Activated CD4-positive, alpha-beta T cell treated with anti-CD3 and anti-CD28 coated beads, Interleukin-2, amount 10 ng/mL, durations not matched to agents 7 days and 5 days (primary cell): ENCODE measurements at places on chromosomes 3 and 15. TPM values are rescaled to one million over a fixed set of nuclear protein-coding genes. Genes with fewer than 3 reads are reported as not detected.

Gene MEX3B
- total RNA-seq, result 0.99 TPM

Gene TLR9
- 0.65 TPM for total RNA-seq

Gene ARHGEF26
- 0.06 TPM for total RNA-seq

DNA sequence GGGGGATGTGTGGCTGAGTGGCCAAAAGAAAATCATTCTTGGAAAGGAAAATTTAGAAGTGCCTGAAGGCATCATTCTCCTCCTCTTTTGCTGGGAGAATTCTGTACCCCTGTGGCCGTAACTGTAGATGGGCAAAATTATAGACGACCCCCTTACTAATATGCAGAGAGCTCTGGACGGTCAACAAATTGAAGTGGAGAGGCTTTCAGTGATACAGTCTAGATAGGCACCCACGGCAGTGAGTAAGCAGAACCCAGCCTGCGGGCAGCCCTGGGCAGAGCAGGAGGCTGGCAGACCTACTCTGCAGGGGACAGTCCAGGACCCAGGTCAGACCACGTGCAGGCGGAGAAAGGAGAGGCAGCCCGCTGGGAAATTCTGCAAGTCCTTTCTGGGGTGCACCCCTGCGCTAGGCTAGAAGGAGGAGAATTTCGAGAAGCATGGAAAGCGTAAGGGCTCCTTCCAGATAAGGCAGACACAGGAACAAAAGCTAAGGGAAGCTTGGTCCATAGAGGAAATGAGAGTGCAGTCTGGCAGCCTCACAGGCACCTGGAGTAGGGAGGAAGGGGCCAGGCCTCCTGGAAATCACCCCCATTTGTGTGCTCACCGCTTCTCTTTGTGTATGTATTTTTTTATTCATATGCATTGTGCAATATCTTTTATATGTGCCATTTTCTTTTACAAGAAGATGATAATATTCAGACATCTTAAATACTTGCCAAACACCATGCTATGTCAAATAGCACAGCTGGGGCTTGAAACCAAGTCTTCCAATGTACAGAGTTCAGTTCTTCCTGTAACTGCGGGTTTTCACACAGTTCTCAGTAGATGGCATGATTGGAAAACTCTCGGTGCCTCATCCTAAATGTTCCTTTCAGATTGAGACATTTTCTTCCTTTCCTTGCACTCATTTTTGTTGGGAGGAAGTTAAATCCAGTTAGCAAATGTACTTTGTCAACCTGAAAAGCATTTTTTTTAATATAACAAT is 40.2 kb downstream of the LRRK1 start:
- H3K4me1 ChIP-seq, result no peaks in the 10 kb centered on the region
- no peak overlapping the region for H3K4me3 ChIP-seq
- peaks cover 42% of the 10 kb centered on the region for H3K27me3 ChIP-seq
- no peak overlapping the region for H3K27ac ChIP-seq

DNA sequence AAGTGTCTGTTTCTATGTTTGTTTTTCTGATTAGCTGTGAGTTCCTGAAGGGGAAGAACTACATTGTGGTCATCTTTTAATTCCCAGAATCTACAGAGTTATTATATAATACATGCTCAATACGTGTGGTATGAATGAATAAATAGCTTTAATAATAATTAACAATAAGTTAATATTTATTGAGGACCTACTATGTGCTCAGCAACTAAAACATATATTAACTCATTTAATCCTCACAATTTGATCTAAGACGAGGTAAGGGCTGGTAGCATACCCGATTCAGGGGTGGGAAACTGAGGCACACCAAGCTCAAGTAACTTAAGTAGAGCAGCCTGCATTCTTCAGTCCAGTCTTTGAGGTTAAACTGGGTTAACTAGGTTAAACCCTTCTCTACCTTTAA is 553.8 kb downstream of the FOXP1 start:
- H3K27me3 ChIP-seq, result no peaks in the 10 kb centered on the region
- DNase-seq, result no peak
- peaks cover 74% of the 10 kb centered on the region for H3K36me3 ChIP-seq
- peaks cover 64% of the 10 kb centered on the region for H3K4me1 ChIP-seq

Gene PPP1R14D
- total RNA-seq, result not detected

Gene DENND6A
- 28.1 TPM for total RNA-seq

- no peak overlapping the region for H3K4me3 ChIP-seq
- peaks cover 6% of the 10 kb centered on the region for H3K4me1 ChIP-seq
- H3K27me3 ChIP-seq, result no peaks in the 10 kb centered on the region
- no peak overlapping the region for H3K27ac ChIP-seq
- H3K36me3 ChIP-seq, result no peaks in the 10 kb centered on the region
- no peak for DNase-seq
These were observed 885.9 kb downstream of the FHIT start for GRCh38 chr3:60365360-60365759.

- H3K27ac ChIP-seq, result no peak overlapping the region
- H3K27me3 ChIP-seq, result peaks cover 13% of the 10 kb centered on the region
- no peaks in the 10 kb centered on the region for H3K4me1 ChIP-seq
- no peak overlapping the region for H3K4me3 ChIP-seq
- no peaks in the 10 kb centered on the region for H3K36me3 ChIP-seq
These were observed 90.0 kb downstream of the GAP43 start for GRCh38 chr3:115713284-115713683.

- DNase-seq, result no peak
- H3K27ac ChIP-seq, result no peak overlapping the region
- no peak overlapping the region for H3K4me3 ChIP-seq
- H3K4me1 ChIP-seq, result peaks cover 25% of the 10 kb centered on the region
These were observed 3.1 kb upstream of the TRA2B start for GRCh38 chr3:185940951-185941350.

Gene MRAS
- total RNA-seq, result not detected

GRCh38 chr15:23416349-23417276 is 30.4 kb downstream of the GOLGA6L2 start:
- H3K36me3 ChIP-seq, result no peaks in the 10 kb centered on the region
- H3K27ac ChIP-seq, result no peak overlapping the region
- H3K4me1 ChIP-seq, result no peaks in the 10 kb centered on the region
- DNase-seq, result no peak
- no peak overlapping the region for H3K4me3 ChIP-seq
- H3K27me3 ChIP-seq, result no peaks in the 10 kb centered on the region

GRCh38 chr15:62636823-62637573 is 405.5 kb upstream of the TPM1 start:
- H3K27me3 ChIP-seq, result peaks cover 5% of the 10 kb centered on the region
- DNase-seq, result no peak
- H3K36me3 ChIP-seq, result no peaks in the 10 kb centered on the region
- peaks cover 2% of the 10 kb centered on the region for H3K4me1 ChIP-seq

- H3K27me3 ChIP-seq, result peaks cover 7% of the 10 kb centered on the region
- H3K27ac ChIP-seq, result no peak overlapping the region
- no peaks in the 10 kb centered on the region for H3K36me3 ChIP-seq
- no peak overlapping the region for H3K4me3 ChIP-seq
These were observed 64.2 kb upstream of the ARL8B start for GRCh38 chr3:5057857-5058324.

- DNase-seq, result no peak
- H3K27ac ChIP-seq, result no peak overlapping the region
- peaks cover 23% of the 10 kb centered on the region for H3K4me1 ChIP-seq
- H3K4me3 ChIP-seq, result no peak overlapping the region
These were observed 119.8 kb upstream of the LIPC start for GRCh38 chr15:58312031-58312430.

DNA sequence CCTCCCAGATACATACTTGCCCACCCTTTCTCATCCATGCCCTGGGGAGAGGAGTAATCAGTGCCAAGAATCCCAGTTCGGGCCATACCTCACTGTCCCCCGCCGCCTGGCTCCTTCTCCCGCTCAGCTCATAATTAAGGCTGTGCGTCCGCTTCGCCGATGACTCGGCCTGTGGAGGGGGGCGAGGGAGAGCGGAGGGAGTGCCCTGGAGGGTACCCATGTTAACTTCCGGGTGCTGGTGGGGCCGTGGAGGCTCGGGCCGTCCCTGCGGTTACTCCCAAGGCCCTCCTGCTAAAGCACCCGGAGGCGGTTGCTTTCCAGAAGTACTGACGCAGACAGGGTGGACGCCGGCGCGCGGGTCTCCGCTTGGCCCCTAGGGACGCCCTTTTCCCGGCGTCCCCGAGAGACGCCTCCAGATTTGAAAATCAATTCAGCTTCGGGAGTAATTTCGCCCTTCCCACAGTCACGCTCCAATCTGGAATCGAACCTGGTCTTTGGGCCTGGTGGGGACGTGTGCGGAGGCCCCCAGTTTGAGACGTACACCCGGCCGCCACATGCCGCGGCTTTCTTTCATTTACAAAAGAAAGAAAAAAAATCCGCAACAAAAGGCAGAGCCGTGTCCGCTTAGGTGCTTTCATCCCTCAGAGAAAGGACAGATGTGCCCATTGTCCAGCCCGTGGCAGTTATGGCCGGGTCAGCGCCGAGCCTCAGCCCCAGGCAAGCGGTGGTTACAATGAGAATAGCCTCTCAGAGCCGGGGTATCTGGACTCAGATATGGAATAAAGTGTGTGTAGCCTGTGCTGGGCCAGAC is 1.0 kb upstream of the ONECUT1 start:
- H3K4me1 ChIP-seq, result peaks cover 16% of the 10 kb centered on the region
- no peak overlapping the region for H3K27ac ChIP-seq
- H3K36me3 ChIP-seq, result peaks cover 4% of the 10 kb centered on the region
- H3K4me3 ChIP-seq, result peak overlapping the region; percentile 58
- peaks cover 91% of the 10 kb centered on the region for H3K27me3 ChIP-seq

Gene FRMD4B
- total RNA-seq, result 6.9 TPM

GRCh38 chr15:58451826-58452225 is 20.0 kb downstream of the LIPC start:
- no peaks in the 10 kb centered on the region for H3K36me3 ChIP-seq
- H3K27ac ChIP-seq, result no peak overlapping the region
- no peaks in the 10 kb centered on the region for H3K27me3 ChIP-seq
- H3K4me1 ChIP-seq, result peaks cover 23% of the 10 kb centered on the region

- no peak for DNase-seq
- H3K27me3 ChIP-seq, result no peaks in the 10 kb centered on the region
- no peak overlapping the region for H3K27ac ChIP-seq
- H3K36me3 ChIP-seq, result no peaks in the 10 kb centered on the region
- H3K4me1 ChIP-seq, result no peaks in the 10 kb centered on the region
These were observed 98.1 kb downstream of the LRRK1 start for GRCh38 chr15:101017093-101017754.

DNA sequence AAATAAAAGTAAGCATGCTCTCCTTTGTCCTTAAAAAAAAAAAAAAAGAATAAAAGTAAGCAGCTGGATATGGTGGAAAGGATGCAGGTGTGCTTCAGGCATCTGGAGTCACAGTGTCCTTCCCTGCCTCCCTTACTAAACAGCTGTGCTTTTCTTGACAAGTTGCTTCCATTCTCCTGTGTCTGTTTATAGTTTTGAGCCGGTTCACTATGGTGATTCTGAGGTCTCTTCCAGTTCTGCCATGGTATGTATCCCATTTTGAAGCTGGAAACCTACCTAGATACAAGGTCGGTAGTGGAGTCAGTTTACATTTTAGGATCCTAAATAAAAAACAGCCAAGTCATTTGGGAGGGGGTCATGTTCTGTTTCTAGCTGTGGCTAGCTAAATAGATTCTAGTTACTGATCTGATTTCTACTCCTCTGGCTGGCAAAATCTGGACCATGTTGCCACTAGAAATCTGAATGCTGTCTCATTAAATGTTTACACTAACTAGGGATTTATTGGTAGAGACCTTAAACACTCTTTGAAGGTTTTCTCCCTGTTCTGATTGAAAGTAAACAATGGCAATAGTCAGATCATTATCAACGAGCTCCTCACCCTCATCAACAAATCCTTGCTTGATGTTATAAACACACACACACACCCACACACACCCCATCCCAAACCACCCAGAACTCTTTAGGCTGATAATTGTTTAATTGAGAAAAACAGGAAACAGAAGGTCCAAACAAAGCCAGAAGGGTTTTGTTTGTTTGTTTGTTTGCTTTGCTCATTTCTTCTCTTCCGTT is 7.9 kb downstream of the TNFSF10 start:
- peaks cover 93% of the 10 kb centered on the region for H3K4me1 ChIP-seq
- H3K27ac ChIP-seq, result peak overlapping the region; percentile 80
- no peak for DNase-seq
- H3K27me3 ChIP-seq, result no peaks in the 10 kb centered on the region
- peaks cover 83% of the 10 kb centered on the region for H3K36me3 ChIP-seq

DNA sequence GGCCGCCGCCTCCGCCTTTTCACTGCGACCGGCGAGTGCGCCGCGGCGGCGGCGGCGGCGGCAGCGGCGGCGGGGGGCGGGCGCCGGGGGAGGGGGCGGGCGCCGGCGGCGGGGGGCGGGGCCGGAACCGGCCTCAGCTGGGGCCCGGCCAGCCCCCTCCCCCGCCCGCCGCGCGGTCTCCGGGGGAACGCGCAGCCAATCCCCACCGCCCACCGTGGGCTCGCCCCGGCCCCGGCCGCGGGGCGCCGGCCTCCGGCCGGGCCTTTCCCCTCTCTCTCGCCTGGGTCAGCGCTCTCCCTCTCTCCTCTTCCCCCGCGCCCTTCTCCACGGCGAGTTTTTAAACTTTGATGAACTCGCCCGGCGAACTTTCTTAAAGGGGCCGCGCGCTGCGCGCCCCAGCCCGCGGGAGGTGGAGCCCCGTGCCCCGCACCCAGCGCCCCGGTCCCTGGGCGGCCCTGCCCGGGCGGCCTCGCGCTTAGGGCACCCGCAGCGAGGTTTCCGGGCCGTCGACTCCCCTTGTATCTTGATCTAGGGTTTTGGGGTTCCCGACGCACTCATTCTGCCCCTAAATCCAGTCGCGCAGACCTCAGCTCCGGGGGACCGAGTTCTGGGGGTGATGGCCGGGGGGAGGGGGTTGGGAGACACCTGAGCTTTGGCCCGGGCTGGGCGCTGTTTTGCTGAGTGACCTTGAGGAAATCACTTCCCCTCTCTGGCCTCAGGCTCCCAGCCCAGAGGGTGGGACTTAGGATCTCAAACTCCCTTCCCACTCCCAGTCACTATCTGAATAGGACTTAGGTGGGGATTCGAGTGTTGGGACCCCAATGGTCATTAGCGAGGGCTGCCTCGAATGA is at the start of gene RBPMS2:
Gene RBPMS2, minus strand, starts transcription at position 39 of the 851 bp plus-strand sequence. CDS start 270 bp downstream, outside the sequence.
- peaks cover 72% of the 10 kb centered on the region for H3K27me3 ChIP-seq
- H3K4me3 ChIP-seq, result peak within 1 kb of the TSS; percentile 62
- H3K27ac ChIP-seq, result no peak within 1 kb of the TSS

DNA sequence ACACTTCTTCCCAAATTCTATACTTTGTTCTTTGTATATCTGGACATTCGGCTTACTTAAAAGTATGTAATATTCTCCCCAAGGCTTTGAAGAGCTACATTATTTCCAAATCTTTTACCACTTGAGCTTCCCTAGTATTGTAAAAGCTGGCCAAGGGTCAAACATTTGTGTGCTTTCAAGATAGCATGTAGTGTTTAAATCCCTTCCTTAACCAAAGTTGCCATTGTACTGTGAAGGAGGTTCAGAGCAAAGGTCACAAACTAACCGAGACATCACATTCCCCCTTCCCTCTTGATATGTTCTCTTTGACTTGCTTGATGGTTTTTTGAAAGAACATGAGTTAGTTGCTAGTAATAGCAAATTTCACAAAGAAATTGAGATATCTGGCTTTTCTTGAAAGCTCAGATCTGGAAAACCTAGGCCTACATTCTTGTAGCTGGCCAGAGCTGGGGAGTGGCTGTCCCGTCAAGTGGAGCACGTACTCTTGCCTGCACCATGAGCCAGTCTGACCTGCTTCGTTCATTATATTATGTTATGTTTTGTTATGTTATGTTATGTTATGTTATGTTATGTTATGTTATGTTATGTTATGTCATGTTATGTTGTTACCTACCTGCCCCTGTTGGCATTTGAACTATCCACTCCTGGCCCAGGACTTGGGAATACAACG is 60.2 kb downstream of the FILIP1L start:
- H3K36me3 ChIP-seq, result no peaks in the 10 kb centered on the region
- DNase-seq, result no peak
- no peaks in the 10 kb centered on the region for H3K27me3 ChIP-seq
- H3K27ac ChIP-seq, result no peak overlapping the region
